ENCODE measurements at places on chromosomes 3 and 15. TPM values are rescaled to one million over a fixed set of nuclear protein-coding genes. Genes with fewer than 3 reads are reported as not detected.

Gene CCDC13
- total RNA-seq = 0.29 TPM

Gene ADAMTSL3
- 0.53 TPM for total RNA-seq

Gene APOD
- total RNA-seq = 0.50 TPM

Gene ECT2
- total RNA-seq = 76.6 TPM

Gene PRR20G
- 0.19 TPM for total RNA-seq

Gene GUCA1C
- total RNA-seq = not detected

Gene GOLGA8J
- total RNA-seq = 0.06 TPM

Gene TMEM158
- total RNA-seq = 15.3 TPM

Gene NDUFAF3
- total RNA-seq = 94.6 TPM

Gene PPP1R14D
- total RNA-seq = not detected

Gene AAGAB
- 69.8 TPM for total RNA-seq

Gene SKOR1
- 0.05 TPM for total RNA-seq

Gene ARL14
- total RNA-seq = 1.0 TPM

Gene POMGNT2
- total RNA-seq = 6.3 TPM

Gene GAP43
- not detected for total RNA-seq

Gene IQCF5
- total RNA-seq = not detected

Gene USP3
- 44.8 TPM for total RNA-seq

Gene B3GNT5
- total RNA-seq = 29.3 TPM

All from A549 treated with CORT108297 at 1 μM for 4 hours (cell line).